Mucosa of gallbladder (tissue), 1 donor: ENCODE measurements at places on chromosomes 1 and 21. TPM values are rescaled to one million over a fixed set of nuclear protein-coding genes. Genes with fewer than 3 reads are reported as not detected.

Gene SH2D5
- total RNA-seq = 0.23 TPM

Gene BCL2L15
- total RNA-seq = 20.9 TPM

Gene RSPO1
- 6.0 TPM for total RNA-seq

Gene PPP2R5A
- 53.3 TPM for total RNA-seq

Gene CAPN8
- 35.6 TPM for total RNA-seq

Gene OR2T2
- not detected for total RNA-seq

Gene HES5
- total RNA-seq = 0.20 TPM

Gene APCS
- 54.7 TPM for total RNA-seq

Gene OVAAL
- not detected for total RNA-seq

Gene KCNN3
- 3.9 TPM for total RNA-seq

Gene GBP6
- total RNA-seq = not detected
